ENCODE measurements at places on chromosomes 11 and 22.

DNA sequence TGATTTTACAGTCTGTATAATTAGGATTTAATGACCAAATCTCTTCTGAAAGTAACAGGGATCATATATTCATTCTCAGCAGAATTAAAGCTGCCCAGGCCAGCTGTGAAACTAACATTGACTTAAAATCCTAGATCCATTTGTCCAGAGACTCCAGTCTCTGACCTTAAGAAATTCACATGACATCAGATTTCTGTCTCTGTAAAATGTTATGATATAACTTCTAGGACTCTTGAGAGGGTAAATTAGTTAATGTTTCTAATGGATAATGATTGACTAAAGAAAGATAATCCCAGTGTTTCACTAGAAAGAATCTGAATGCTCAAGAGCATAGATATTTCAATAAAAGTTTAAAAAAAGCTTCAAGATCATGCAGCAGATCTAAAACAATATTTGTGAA, 6.3 kb downstream of the NOX4 start:
- no peak for DNase-seq

GRCh38 chr11:17494019-17494418, 17.4 kb upstream of the ABCC8 start:
- no peak for DNase-seq

GRCh38 chr22:22810018-22810427, 77.6 kb upstream of the IGLL5 start:
- peak; percentile 19 for DNase-seq

DNA sequence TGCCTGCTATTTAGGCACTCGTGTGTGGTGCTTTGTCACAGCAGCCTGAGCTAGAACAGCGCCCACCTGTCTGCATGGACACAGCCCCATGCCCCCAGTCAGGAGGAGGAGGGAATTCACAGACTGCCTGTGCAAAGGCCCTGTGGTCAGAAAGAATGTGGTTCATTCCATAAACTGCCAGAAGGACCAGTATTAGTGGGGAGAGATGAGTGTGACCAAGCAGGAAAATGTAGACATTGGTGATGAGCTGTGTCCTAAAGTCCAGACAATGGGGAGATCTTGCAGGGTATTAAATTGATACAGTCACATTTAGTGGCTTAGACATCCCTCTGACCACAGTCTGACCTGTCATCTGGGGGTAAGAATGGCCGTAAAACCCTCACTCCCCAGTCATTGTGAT, 83.7 kb upstream of the LINC01488 start:
- DNase-seq, result no peak

- DNase-seq, result peak; percentile 11
Measured at GRCh38 chr11:10310301-10310841, 5.5 kb downstream of the ADM start.

GRCh38 chr22:25564320-25564978, at the start of gene GRK3:
TSS of gene GRK3 (plus strand) at chr22:25564675. CDS start at chr22:25565041, 366 bp downstream.
- peak; percentile 57 for DNase-seq

DNA sequence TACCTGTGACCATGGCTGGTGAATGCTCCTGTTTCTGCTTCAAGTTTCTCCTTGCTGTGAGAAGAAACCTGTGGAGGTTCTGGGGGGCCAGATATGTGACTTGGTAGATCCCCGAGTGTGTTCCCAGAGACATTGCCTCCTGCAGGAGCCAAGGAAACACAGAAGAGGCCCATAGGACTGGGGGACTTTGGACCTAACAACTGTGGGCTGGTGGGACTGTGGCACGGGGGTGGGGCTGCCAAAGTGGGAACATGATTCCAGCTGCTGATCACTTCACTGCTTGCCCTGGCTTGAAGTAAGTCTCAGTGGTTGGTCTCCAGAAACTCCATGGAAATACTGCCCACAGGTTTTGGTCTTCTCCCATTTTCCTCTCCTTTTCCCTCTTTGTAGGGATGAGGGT, 4.1 kb upstream of the NR1H3 start:
- DNase-seq, result no peak

DNA sequence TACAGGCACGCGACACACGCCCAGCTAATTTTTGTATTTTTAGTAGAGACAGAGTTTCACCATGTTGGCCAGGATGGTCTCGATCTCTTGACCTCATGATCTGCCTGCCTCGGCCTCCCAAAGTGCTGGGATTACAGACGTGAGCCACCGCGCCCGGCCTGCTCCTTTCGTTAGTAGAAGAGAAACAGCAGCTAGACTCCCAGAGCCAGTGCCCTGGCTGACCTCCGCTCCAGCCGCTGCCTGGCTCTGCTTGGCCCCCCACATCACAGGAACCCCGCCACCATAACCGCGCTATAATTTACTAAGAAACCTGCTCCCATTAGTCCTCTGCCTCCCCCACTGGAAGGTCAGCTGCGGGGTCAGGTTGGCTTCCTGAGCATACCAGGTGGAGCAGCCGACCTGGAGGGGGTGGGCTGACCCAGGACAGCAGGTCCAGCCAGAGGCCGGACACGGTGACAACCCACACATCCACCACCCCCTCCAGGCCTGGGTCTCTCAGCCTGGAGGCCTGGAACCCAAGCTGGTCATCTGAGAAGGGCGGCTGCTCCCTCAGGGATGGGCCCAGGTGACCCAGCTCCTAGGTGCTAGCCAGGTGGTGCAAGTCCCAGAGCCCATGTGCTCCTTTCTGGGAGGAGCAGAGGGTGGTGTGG, 7.5 kb upstream of the POLDIP3 start:
- DNase-seq, result no peak

- DNase-seq, result no peak
Measured at GRCh38 chr22:23622634-23623033, 9.5 kb downstream of the DRICH1 start.

DNA sequence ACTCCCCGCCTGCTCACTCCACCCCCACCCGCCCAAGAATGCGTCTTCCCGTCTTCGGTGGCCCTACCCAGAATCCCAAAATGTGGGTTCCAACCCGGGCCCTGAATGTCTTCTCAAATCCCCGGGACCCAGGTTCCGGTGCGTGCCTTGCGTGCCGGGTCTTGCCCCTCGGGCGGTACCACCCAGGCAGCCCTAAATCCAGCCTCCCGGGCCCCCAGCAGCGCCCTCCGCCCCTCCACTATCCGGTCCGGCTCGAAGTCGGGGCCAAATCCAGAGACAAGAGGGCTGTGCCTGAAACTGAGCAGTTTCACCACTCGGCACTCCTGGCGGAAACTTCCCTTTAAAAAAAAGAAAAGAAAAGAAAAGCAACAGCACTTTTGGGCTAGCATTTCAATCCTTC, 16.3 kb upstream of the CCT8L2 start:
- DNase-seq, result no peak

GRCh38 chr11:554428-555226, 5.9 kb downstream of the LMNTD2 start:
- DNase-seq, result peak; percentile 30

GRCh38 chr11:26953770-26954392, 40.0 kb upstream of the FIBIN start:
- DNase-seq, result no peak

DNA sequence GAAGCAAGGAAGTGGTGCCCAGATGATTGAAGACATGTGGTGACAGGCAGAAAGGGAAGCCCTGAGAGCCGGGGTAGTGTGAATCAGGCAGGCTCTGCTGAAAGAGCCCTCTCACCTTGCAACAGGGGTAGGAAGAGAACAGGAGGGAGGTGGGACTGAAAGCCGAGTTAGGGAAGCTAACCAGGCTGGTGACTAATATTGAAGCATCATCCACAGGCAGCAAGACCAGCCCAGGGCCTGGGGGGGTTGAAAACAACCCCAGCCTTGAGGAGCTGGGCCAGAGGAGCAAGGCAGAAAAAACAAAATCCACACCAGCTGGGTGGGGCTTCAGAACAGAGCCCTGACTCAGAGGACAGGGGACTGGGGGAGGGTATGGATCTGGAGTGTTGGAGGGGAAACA, 35.0 kb upstream of the CRTAM start:
- DNase-seq, result no peak

GRCh38 chr11:119666061-119666460, 62.9 kb downstream of the NECTIN1 start:
- no peak for DNase-seq

DNA sequence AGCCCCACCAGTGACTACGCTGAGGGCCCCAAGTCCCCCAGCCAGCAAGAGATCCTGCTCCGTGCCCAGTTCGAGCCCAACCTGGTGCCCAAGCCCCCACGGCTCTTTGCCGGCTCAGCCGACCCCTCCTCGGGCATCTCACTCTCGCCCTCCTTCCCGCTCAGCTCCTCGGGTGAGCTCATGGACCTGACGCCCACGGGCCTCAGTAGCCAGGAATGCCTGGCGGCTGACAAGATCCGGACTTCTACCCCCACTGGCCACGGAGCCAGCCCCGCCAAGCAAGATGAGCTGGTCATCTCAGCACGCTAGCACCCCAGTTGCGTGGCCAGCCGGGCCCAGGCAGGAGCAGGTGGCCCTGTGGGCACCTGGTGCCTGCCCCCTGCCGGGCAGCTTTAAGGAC, 8.3 kb upstream of the MYRF start:
- no peak for DNase-seq

DNA sequence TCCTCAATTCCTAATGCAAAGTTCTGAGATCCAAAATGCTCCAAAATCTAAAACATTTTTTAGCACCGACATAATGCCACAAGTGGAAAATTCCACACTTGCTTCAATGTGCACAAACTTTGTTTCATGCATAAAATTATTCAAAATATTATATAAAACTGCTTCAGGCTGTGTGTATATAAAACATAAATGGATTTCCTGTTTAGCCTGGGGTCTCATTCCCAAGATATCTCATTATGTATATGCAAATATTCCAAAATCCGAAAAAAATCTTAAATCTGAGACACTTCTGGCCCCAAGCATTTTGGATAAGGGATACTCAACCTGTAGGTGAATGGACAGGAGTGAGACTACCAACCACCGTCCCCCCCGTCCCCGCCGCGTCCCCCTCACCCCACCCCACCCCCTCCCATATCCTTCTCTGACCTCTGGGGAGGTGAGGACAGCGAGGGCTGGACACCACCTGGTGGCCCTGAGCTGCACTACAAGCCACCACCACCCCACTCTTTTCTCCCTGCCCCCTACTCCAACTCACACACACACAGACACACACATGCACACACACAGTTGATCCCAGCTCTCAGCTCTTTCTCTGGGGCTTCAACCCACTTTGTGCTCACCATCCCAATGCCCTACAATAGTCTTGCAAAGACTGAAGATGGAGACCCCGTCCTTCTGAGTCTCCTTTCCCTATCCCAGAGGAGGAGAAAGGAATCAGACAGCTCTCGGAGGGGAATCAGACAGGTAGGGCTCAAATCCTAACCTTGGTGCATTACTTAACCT, 101.0 kb downstream of the PDE2A start:
- no peak for DNase-seq

- no peak for DNase-seq
Measured at GRCh38 chr11:67253872-67254624, 12.2 kb upstream of the GRK2 start.

- DNase-seq, result no peak
Measured at GRCh38 chr11:900545-900944, 10.1 kb downstream of the CHID1 start.

- peak; percentile 61 for DNase-seq
Measured at GRCh38 chr11:112255067-112255720, 5.5 kb downstream of the PLET1 start.

- DNase-seq, result no peak
Measured at GRCh38 chr11:75954039-75954438, 139.0 kb downstream of the UVRAG start.

GRCh38 chr11:117612177-117612576, 184.8 kb downstream of the DSCAML1 start:
- no peak for DNase-seq

DNA sequence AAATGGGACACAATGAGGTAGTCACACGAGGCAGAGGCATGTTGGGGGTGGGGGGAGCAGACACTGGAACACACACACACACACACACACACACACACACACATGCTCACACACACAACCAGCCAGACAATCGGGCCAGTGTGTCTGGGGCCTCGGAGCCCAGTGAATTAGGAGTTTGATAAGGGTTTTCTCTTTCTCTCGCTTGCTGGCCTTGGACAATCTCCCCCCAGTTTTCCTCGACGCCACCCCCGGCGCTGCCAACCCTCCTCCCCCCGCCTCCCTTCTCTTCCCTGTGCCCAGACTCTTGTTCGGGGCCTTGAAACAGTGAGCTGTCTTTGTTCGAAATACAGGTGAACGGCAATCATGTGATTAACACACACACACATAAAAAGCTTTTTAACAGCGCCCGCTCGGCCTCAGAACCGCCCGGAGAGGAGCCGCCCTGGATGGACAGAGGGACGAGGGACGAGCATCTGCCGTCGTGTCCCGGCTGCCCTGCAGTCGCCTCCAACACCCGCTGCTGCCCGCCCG, 1.5 kb upstream of the SOX10 start:
- DNase-seq, result no peak

- DNase-seq, result no peak
Measured at GRCh38 chr11:19163617-19164016, 38.2 kb downstream of the CSRP3 start.

DNA sequence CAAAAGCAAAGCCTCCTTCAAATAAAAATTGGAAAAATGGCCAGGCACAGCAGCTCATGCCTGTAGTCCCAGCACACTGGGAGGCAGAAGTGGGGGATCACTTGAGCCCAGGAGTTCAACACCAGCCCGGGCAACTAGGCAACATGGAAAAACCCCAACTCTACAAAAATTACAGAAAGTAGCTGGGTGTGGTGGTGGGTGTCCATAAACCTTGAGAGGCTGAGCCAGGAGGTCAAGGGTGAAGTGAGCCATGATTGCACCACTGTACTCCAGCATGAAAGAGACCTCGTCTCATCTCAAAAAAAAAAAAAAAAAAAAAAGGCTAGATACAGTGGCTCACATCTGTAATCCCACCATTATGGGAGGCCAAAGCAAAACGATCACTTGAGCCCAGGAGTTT, 22.3 kb downstream of the DDX6 start:
- no peak for DNase-seq

DNA sequence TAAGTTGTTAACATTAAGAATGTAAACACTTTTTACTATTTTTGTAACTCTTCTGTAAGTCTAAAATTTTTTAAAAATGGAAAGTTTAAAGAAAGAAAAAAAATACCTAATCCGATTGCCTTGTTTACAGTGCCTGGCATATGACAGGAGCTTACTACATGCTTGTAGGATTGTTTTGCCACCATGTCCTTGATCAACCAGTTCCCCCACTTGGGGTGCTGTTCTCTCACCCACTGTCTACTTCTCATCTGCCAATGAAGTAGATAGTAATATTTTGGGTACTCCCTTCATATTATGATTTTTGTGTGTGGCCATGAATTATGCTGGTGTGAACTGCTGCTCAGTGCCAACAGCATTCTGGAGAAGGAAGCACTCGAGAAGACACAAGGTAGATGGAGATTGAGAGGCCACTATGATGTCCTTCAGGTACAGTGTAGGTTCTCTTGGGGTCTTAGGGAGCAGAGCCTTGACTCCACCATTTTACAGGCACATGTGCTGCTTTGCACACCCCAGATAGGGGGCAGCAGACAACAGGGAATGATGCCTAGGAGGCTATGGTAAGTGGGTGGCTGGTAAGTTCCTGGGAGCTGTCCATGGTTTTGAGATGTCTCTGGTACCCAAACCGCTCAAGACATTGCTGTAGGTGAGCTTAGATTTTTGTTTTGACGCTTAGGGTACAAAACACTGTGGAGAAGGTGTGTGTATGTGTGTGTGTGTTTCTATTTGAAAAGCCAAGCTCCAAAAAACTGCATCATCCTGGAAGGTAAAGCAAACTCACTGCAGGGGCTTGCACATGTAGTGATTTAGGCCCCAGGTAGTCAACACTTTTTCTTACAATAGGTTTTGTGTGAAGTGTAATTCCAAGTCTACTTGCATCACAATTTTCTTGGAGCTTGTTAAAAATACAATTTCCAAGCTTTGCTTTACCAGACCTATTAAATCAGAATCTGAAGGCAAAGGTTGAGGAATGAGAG, 494.5 kb upstream of the LARGE1 start:
- peak; percentile 73 for DNase-seq

GRCh38 chr22:44154436-44154942, 26.2 kb upstream of the PARVG start:
- peak; percentile 75 for DNase-seq

Data from MV-4-11 (cell line).